ENCODE measurements at places on chromosomes 1 and 21.
A peak's percentile ranks its signal among the peaks of the same experiment; 100 is the strongest.

- no peak for DNase-seq
Measured at GRCh38 chr1:224933584-224933983, 4.1 kb downstream of the DNAH14 start.

- DNase-seq = no peak
Measured at GRCh38 chr1:153776352-153776751, 1.1 kb downstream of the SLC27A3 start.

DNA sequence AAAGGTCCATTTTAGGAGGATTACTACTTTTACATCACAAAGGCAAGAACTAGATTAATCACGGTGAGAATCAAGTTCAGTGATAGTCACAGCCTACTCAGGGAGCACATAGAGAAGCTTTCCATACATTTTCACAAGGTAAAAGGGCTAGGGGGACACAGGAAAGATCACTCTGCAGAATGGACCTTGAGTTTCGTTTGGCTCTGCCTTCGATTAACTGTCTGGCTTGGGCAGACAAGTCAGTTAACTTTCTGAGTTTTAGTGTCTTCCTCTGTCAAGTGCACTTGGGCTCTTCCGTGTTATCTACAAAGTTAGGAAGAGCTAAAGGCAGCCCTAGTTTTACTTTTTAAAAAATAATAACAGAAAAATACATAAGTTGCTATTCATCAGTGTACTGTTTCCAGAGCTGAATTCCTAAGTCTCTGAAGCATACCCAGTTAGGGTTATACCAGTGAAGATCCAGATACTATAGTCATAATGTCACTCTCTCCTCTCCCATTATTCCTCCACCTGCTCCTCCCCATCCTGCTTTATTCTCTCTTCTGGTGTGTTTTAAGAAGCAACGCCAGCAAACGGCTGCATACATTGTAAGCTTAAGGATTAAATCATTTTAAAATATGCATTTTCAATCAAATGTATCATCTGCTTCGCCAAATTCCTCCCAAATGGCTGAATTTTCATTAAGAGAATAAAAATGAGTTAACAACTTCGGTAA lies 1.7 kb downstream of the CEP170 start:
- no peak for DNase-seq

GRCh38 chr1:47717341-47717740 lies 279.5 kb downstream of the FOXD2 start:
- no peak for DNase-seq

DNA sequence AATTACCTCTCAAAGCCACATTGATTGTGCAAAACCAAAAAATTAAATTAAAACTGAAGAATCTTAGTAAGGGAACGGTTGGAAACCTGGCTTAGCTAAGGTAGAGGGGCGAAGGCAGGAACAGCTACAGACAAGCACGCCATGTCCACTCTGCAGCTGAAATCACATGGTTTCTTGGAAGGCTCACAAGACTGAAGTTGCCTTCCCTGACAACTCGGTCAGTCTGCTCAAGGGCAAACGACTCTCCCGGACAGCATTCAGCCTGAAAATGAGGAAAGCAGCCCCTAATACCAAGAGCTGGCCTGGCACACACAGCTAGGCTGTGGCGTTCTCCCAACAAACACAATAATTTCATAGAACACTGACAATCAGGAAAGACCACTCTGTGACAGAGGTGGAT lies 22.7 kb upstream of the BECN2 start:
- no peak for DNase-seq

GRCh38 chr1:189606795-189607476 lies 870.7 kb downstream of the BRINP3 start:
- DNase-seq = peak; percentile 69

DNA sequence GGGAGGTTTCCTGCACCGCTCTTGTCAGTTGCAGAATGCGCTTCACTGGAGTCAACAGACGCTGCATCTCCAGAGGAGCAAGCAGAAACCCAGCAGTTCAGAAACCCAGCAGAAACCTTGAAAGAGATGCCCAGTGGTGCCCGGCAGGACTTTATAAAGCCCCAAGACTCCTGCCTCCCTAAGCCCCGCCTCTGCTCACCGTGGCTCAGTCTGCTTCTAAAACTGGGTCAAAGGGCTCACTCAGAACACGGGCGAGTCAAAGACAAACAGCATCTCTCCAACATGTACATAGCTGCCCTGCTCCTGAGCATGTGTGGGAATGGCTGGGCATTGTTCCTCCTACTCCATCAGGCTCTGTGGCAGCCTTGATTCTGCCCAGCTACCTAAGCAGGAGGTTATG lies at the start of gene HMGCS2:
HMGCS2 (minus strand) TSS at position 128 of the 400 bp plus-strand sequence; CDS start at position 67, 61 bp downstream.
- DNase-seq = no peak

DNA sequence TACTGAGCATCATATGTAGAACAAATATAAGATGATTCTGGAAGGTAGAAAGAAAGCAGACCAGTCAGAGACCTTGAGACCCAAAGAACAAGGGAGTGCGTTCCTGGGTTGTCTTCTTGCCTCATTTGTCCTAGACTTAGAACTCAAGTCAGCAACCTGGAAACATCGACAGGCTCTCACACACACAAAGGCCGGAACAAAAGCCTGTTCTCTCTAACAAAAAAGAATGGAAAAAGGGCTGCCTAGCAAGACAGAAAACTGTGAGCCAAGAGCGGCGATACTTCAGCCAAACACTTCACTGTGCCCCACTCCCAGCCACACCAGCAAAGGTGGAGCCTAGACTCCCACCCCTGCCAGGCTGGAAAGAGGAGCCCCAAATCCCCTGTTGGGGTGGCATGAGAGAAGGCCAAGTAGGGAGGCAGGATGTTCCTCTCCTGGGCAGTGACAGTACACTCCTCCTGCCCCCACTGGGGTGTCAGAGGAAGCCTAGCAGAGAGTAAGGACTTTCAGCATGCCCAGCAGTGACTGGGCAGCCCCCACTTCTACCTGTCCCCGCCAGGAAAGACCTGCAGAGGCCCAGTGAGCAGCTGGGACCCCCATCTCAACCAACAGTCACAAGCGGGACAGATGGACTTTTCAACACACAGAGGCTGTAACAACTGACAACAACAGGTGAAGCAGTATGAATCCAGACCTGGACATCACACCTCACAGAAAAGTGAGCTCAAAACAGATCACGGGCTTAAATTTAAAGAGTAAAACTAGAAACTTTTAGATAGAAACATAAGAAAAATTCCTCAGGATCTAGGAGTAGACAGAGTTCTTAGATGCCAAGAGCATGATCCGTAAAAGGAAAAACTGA lies 33.0 kb downstream of the MRAP start:
- DNase-seq = no peak

GRCh38 chr1:167434306-167434705 lies 84.0 kb downstream of the CD247 start:
- DNase-seq = no peak

GRCh38 chr21:46559291-46559983 lies 45.4 kb downstream of the S100B start:
- no peak for DNase-seq

All from fibroblast of pulmonary artery (primary cell).